ENCODE measurements at places on chromosomes 1 and 21.

GRCh38 chr1:183288583-183288982 is 102.5 kb downstream of the LAMC2 start:
- no peak for DNase-seq

DNA sequence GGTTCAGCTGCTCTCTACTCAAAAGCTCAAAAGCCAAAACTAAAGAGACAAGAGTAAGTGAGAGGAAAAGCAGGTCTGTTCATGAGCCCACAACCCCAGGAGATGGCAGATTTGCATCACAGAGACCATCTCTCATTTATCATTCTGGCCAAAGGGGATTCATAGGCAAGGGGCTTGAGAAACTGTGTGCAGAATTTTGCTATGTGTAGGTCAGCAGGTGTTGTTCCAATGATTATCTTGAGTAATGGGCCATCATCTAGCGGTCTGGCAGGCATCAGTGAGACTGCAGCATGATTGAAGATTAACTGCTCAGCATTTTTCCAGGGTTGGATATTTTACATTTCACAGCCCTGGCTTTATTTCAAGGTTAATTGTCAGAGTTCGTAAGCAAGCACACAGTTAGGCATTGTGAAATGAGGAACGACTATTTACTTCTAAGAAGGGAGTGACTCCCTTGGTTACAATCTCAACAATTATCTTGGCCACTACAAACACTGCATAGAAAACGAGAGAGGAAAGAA is 1204.6 kb upstream of the TMPRSS15 start:
- no peak for DNase-seq

DNA sequence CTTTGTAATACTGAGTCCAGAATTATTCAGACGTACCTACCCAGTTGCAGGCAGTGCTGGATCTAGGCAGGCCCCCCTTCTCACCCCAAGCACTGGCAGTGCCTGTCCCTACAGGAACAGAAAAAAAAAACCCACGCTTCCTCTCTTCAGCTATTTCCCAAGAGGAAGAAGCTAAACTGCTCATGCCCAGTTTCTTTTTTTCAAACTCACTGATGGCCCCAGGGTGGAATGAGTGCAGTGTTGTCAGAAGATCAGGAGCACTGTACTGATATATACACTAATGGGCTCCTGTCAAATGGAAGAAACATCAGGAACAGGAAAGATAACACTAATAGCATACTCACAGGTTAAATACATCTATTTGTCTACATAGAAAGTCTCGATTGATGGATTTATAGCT is 28.2 kb upstream of the DOCK7 start:
- no peak for DNase-seq

- DNase-seq: peak; percentile 68
These were observed 34.8 kb downstream of the WDR4 start for GRCh38 chr21:42844411-42845113.

DNA sequence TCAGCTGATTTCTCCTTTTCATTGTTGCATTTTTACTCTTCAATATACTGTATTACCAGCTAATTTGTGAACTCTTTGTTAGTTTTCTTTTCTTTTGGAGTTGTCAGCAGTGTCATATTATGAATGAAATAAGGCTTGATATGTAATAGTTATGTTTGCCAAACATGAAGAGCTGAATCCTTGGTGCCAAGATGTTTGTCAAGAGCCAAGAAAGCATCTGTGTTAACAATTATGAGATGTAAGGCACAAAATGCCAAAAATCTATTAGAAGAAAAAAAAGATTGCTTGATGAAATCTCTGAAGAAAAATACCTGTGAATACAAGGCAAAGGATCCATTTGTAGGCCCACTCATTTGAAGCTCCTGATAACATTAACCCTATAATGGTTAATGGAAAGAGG is 48.4 kb upstream of the RNPC3 start:
- no peak for DNase-seq

GRCh38 chr1:29333008-29333407 is 96.7 kb downstream of the PTPRU start:
- peak; percentile 3 for DNase-seq

GRCh38 chr21:42809577-42810475 is 69.5 kb downstream of the WDR4 start:
- peak; percentile 29 for DNase-seq

DNA sequence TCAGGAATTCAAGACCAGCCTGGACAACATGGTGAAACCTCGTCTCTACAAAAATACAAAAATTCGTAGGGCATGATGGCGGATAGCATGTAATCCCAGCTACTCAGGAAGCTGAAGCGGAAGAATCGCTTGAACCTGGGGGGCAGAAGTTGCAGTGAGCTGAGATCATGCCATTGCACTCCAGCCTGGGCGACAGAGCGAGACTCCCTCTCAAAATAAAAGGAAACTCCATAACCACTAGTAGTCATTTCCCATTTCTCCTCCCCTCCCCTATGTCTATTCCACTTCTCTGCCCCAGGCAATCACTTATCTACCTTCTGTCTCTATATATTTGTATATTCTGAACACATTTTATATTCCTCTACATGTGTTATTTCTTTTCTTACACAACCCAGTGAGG is 4.0 kb upstream of the CEP350 start:
- DNase-seq: no peak

GRCh38 chr1:85599076-85599491 is 18.5 kb downstream of the CCN1 start:
- no peak for DNase-seq

DNA sequence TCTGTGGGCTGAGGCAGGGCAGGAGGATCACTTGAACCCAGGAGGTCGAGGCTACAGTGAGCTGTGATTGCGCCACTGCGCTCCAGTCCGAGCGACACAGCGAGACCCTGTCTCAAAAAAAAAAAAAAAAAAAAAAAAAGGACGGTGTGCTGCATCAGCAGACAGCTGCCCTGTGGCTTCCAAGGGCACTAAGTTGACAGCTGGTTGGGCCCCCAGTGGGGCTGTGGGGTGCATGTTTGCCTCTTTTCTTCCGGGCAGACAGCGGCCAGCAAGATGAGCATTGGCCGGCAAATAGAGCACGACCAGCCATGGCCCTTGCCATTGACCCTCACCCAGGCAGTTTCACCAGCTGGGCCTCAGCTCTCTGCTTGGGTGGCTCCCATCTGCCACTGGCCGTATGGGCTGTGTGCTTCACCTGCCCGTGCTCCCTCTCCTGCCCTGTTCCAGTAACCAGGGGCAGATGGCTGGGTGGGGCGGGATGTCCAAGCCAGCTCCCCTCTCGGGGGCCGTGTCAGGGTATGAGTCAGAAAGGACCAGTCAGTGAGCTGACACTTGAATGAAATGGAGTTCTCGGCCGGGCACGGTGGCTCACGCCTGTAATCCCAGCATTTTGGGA is 12.3 kb upstream of the SLC25A34 start:
- no peak for DNase-seq

DNA sequence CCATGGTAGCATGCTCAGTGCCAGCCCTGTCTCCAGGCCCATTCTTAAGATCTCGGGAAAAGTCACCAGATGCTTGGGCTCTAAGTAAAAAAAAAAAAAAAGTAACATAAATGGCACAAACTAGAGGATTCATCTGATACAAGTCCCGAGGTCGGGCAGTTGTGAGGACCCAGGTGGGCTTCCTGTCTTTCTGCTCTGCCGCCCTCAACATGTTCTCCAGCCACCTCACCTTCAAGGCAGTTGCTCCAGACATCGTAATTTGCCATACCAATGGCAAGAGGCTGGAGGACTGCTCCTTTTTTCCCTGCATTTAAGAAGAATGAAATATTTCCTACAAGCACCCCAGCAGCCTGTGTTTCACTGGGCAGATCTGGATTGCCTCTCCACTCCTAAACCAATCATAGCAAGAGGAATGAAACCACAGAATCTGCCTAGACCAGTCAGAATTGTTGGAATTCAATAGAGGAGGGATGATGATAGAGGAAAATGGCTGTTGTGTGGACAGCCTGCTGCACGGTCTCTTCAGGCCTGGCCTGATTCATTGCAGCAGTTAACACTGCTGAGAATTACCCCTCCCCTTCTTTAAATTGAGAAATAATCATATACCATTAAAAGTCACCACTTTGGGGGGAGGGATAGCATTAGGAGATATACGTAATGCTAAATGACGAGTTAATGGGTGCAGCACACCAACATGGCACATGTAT is 5.4 kb downstream of the HMGN2 start:
- no peak for DNase-seq

DNA sequence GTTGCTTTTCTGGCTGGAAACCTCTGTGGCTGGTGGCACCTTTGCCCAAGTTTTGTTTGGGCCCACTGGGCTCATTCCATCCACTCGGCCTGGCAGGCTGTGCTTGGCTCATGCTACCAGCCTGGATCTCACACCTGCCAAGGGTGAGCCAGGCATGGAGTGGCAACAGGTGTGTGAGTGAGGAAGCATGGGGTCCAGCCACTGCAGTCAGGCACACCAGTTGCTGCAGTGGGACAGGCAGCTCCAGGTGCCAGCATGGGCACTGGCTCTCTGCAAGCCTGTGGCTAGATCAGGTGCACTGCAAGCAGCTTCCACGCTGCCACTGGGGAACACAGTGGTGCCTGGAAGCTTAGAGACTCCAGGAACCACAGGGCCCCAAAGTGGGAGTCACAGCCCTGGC is 57.0 kb downstream of the NUP210L start:
- no peak for DNase-seq

GRCh38 chr1:51736702-51737101 is 119.8 kb downstream of the OSBPL9 start:
- no peak for DNase-seq

DNA sequence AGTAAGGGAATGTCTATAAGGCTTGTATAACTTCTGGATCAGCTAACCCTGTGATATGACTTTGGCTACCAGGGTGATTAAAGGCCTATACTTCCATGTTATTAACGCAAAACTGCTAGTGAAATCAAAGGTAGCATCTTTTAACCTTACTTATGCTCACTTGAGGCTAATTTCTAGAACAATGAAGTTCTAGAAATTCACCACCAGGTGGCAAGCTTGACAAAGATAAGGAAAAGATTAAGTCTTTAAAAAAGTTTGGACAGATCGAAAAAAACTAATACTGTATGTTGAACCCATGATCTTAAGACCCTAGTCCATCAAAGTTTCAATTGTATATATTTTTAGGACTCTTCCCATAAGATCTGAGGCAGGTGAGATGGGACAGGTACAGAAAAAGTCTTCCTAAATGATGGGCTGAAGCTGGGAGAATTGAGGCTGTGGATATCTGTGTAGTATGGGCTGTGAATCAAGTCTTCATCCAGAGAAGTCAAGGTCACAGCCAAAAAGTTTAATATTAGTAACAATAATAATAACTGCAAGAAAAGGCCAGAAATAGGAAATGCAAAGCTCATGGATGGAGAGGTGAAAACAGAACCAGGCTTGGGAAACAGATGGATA is 18.8 kb downstream of the KYAT3 start:
- no peak for DNase-seq

DNA sequence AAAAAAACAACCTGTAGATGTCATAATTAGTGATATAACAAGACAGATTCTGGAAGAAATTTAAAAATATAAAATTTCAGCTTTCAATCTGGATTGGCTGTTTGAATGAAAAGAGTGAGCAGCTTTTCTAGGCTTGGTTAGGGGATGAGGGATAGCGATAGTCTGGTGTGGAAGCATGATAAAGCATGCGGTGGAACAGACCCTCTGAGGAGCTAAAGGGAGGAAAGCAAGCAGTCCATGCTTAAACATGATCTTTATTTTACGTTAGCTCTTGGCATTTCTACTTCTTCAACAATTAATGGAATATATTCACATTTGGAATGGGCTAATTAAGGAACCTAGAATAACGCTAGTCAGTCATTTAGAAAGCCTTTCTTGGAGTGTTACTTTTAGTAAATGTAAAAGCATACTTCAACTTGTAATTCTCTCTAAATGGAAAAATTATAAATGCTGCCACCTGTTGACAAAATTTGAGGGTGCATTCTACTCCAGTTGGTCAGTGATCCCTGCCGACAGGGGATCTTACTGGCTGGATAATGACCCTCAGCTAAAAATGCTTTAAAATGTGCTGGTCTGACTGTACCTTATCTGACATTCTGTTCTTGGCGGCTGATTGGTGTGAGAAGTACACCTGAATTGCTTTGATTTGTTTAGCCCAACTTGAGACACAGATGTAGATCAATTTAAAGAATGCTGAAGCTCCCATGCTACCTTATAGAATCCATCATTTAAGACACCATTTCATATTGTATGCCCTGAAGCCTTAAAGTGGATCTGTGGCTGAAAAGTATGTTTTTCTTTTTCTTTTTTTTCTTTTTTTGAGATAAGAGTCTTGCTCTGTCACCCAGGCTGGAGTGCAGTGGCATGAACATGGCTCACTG is 61.2 kb downstream of the AK4 start:
- no peak for DNase-seq

DNA sequence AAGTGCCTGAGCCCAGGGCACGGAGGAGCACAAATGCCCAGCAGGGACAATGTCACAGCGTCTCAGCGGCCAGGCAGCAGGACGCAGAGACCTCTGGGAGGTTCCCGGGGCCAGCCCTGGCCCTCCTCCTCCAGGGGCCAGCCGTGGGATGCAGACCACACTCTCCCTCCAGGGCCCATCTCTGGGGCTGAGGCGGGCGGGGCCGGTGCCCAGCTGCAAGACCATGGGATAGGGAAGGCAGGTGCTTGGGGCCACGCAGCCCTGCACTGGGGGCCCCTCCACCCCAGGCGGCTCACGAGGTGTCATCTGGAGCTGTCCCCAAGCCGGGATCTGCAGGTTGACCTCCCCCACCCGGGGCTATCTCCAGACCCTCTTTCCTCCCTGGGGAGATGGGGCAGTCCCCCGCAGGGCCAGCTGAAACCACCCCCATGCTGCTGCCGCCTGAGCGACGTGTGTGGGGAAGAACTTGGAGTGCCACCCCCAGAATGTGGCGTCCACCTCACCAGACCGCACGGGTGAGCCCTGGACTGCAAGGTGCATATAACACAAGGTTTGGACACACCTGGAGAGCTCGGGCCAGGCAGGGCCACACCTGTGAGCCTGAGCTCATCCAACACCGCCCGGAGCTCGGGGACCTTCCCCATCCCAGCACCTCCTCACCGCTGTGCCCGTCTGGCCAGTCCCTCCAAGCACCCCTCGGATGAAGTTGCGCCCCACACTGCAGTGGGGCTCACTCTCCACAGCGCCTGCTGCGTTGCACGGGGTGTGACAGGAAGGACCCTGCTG is 4.1 kb upstream of the TTLL10 start:
- DNase-seq: no peak

GRCh38 chr1:36321119-36321951 is 2.1 kb downstream of the EVA1B start:
- peak; percentile 93 for DNase-seq

- DNase-seq: peak; percentile 93
These were observed 61.8 kb downstream of the ITPKB start for GRCh38 chr1:226677027-226678020.

DNA sequence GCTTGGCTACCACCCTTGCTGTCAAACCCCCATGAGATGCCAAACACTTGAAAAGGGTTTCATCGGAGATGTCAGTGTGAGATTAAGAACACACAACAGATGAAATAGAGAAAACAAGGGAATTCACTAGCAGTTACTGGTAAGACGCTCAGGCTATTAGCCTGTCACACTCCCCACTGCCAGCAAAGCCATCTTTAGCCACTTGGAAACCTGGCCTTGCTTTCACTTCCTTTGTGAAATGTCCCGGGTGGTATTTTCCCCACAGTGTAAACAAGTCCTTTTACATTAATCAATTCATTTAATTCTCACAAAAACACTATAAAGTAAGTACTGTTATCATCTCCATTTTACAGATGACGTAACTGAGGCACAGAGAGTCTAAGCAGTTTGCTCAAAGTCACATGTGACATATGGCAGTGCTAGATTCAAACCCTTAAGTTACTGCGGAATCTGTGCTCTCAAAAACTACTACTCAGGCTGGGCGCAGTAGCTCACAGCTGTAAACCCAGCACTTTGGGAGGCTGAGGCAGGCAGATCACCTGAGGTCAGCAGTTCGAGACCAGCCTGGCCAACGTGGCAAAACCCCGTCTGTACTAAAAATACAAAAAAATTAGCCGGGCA is 32.7 kb upstream of the KHDRBS1 start:
- DNase-seq: peak; percentile 24

Measured in posterior vena cava (tissue), 2 donors.